Activated naive CD4-positive, alpha-beta T cell treated with anti-CD3 and anti-CD28 coated beads for 36 hours (primary cell): ENCODE measurements at places on chromosomes 2 and 18. TPM values are rescaled to one million over a fixed set of nuclear protein-coding genes. Genes with fewer than 3 reads are reported as not detected.

GBX2 gene
- total RNA-seq: not detected

PJVK gene
- 2.0 TPM for total RNA-seq

MALL gene
- total RNA-seq: 0.38 TPM

SLC38A11 gene
- total RNA-seq: not detected

XIRP2 gene
- not detected for total RNA-seq

ZBTB7C gene
- total RNA-seq: not detected

MYO7B gene
- 0.37 TPM for total RNA-seq

ZNF396 gene
- total RNA-seq: 0.74 TPM

TNFRSF11A gene
- 3.1 TPM for total RNA-seq

RIT2 gene
- total RNA-seq: not detected

MEP1B gene
- total RNA-seq: not detected

SNRNP27 gene
- total RNA-seq: 64.6 TPM

DSEL gene
- 0.10 TPM for total RNA-seq

CIB4 gene
- not detected for total RNA-seq

TSN gene
- 49.8 TPM for total RNA-seq

STRADB gene
- 19.1 TPM for total RNA-seq

REG3G gene
- not detected for total RNA-seq

FBLN7 gene
- total RNA-seq: 39.0 TPM

HOXD4 gene
- not detected for total RNA-seq

MYOM1 gene
- 0.40 TPM for total RNA-seq

RGPD3 gene
- not detected for total RNA-seq

CD302 gene
- total RNA-seq: 0.48 TPM

HOXD13 gene
- total RNA-seq: not detected

DSG4 gene
- total RNA-seq: not detected

SIX2 gene
- total RNA-seq: not detected
